Activated B cell treated with CpG ODN at 0.5 μM for 24 hours (primary cell): ENCODE measurements at places on chromosomes 1 and 21.
A peak's percentile ranks its signal among the peaks of the same experiment; 100 is the strongest.

DNA sequence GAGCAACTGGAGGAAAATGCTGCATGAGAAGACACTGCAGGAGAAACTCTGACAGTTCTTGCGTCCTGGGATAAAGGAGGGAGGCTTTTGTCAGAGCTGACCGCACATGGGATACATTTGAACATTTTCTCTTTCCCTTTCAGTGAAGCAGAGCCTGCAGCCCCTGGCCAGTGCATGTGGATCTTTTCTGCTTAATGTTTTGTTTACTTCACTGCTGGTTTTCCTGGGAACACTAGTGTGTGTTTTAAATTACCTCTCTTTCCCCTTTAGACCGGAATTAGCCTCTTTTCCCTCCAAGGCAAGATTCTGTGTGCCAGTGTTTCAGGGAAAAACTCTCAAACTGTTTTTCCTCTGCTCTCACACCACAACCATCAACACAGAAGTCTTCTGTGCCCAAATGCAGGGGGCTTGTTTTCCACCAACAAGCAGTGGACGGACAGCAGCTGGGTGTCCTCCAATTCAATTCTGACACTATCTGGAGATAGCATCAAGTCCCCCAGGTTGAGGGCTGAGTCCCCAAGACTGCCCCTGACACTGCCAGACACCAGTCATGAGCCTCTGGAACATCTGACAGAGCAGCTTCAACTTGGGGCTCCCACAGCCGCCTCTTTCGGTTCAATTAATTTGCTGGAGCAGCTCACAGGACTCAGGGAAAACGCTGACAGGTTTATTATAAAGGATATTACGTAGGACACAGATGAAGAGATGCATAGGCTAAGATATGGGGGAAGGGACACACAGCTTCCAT, 136.2 kb downstream of the RHOU start:
- no peak for DNase-seq

- DNase-seq: no peak
Observed at GRCh38 chr1:108719656-108720435, 7.1 kb downstream of the FNDC7 start.

DNA sequence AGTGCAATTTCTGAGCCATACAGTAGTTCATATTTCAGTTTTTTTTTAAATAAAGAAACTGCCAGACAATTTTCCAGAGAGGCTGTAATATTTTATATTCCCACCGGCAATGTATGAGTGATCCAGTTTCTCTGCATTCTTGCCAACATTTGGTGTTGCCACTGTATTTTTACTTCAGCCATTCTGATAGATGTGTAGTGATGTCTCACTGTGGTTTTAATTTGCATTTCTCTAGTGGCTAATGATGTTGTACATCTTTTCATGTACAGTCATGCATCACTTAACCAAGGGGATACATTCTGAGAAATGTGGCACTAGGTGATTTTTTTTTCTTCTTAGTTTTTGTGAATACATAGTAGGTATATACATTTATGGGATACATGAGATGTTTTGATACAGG, 99.6 kb downstream of the CENPF start:
- no peak for DNase-seq

- DNase-seq: peak; percentile 39
Observed at GRCh38 chr1:6260961-6261614, at the start of gene GPR153. Gene GPR153, minus strand, starts transcription at chr1:6261098. Its CDS starts 6,193 bp downstream, at chr1:6254905.

DNA sequence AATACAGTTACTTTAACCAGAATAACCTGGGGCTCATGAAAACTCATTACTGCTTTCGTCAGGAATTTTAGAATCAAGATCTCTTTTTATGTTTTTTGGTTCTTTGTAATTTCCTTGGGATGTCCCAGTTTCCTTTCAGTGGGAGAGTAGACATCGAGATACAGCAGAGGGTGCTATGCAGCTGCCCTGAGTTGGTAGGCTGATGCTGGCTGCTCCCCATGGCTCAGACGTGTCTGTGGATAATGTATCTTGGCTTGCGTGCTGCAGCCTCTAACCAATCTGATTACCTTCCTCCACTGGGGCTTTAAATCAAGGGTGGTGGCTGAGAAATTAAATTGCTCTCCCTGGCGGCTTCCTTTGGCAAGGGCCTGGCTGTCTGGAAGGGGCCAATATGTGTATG, 253.7 kb downstream of the CACNA1E start:
- DNase-seq: no peak

- DNase-seq: no peak
Observed at GRCh38 chr1:87812871-87813577, 484.3 kb downstream of the LMO4 start.

DNA sequence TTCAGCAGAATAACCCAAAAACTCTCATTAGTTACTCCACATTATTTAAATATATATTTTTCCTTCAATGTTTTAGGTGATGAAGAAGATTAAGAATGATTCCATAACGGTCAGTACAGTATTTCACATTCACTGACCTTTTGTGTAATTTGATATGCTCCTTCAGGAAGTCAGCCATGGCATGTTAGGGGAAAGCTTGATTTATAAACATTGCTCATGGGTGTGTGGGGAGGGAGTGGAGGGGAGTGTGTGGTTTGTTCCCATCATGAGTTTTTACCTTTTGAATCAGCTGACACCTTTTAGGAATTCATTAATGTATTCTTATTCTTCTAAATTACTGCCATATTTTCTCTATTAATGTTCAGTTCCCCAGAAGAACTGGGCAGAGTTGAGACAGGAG, 240.2 kb downstream of the ATG4C start:
- no peak for DNase-seq

GRCh38 chr1:237199026-237199425, 157.0 kb downstream of the RYR2 start:
- DNase-seq: no peak

DNA sequence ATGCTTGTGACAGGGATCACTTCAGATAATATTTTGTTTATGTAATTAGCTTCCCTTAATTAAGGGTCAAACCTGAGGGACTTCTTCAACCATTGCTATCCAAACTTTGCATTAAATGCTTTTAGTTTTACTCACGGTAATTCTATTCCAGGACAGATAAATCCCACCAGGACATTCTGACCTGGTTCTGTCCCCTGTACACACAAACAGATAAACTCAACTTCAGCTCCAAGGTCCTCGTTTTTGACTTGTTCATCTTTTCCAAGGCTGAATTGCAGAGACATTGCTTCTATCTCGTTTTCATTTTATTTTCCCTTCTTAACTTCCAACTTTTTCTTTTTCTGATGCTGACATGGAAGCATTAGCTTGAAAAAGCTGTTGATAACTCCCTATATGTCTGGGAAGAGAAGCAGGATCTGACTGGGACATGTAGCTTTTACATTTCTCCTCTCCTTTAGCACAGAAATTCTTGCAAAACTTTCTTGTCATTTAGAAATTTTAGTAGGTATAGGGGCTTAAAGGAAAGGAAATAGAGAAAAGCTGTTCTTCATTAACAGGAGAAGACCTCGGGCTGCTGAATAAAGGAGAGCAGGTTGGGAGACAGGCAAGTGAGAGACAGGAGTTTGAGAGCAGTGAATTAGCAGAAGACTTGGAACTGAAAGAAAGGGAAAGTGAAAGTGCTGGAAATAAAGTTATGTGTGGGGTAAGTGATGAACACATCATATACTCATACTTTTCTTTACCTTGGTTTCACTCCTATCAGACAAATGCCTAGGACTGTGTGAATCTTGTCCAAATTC, 231.7 kb upstream of the B3GALT2 start:
- no peak for DNase-seq

DNA sequence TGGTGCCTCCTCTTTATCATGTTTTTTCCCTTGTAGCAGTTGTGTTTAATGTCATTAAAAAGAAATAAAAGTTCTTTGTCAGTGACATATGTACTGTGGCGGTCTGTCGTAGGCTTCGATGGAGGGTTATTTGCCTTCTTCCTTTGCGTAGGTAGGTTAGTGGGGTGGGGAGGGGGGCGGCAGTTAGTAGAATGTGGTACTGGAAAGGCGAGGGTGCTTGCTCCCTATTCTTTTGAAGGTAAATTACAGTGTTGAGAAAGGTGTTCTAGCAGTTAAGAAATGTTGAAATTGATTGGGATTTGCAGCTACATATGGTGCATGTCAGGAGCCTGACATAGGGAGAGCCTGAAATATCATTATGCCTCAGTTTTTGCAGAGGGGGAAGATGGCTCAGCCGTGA, 11.9 kb downstream of the FNDC5 start:
- DNase-seq: no peak

DNA sequence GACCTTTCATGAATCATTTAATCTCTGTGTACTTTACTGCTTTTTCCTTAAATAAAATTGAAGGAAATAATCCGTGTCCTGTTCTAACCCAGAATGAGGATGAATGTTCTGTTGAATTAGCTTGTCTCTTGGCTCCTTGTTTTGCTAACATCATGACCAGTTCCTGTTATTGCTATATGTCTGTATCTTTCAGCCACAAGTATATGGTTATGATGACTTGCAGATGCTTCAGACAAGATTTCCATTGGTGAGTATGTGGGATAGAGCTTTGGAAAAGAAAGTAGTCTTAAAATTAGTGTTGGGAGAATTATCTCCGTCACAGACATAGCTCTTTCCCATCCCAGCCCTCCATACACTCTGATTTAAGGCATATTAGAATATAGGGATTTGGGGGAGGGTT, 13.6 kb upstream of the HAX1 start:
- DNase-seq: no peak

DNA sequence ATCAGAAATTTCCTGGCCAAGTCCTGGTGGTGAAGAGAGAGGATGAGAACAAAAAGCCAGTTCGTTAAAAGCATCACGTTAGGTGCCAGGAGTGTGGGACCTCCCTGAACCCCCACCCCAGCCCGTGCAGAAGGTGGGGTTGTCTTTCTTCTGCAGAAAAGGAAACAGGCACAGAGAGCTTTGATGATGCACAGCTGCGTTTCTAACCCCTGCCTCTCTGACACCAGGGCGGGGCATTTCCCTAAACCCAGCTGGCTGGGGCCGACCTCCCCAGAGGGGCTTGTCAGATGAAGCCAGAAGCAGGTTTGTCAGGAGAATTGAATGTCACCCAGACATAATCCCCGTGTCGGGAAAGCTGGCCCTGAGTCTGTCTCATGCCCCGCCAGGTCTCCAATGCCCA, 189.3 kb upstream of the EDN2 start:
- peak; percentile 44 for DNase-seq

GRCh38 chr1:115656461-115657077, 14.8 kb downstream of the VANGL1 start:
- DNase-seq: no peak

GRCh38 chr1:58031416-58031815, 515.1 kb downstream of the OMA1 start:
- no peak for DNase-seq

- DNase-seq: no peak
Observed at GRCh38 chr1:244964112-244964971, 100.0 kb upstream of the HNRNPU start.

- DNase-seq: no peak
Observed at GRCh38 chr1:245812278-245812677, 657.5 kb downstream of the KIF26B start.

- no peak for DNase-seq
Observed at GRCh38 chr1:104702731-104703130, 953.0 kb downstream of the AMY1C start.

DNA sequence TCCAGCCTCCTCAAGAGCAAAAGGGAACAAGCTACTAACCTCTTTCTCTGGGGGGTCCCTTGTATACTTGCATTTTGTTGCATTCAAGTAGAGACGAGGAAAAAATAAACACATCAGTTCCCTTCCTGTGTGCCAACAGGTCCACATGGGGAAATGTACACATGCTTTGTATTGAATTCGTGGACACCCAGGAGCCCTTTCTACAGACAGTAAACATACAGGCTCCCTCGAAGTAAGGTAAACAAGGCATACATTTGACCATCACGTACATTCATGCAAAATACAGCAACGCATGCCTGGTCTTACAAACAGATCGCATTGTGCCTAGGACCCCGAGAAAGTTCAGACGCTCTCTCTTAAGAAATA, 1.1 kb downstream of the KCND3 start:
- DNase-seq: no peak

DNA sequence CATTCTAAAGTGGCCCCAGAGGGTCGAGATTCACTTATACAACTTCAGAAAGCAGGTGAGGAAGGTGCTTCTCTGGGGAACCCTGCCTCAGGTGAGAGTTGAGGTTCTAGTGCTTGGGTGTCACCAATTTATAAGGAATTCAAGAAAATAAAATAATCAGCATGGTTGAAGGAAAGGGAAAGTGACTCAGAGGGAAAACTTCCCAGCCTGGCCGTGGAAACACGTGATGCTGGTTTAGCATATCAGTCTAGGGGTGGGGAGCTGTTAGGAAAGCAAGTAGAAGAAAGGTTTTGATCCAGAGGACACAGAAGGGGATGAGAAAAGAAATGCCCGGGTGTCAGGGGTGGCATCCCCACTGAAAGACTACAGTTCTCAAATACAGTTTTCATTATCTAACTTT, 37.7 kb upstream of the TMEM125 start:
- DNase-seq: no peak

DNA sequence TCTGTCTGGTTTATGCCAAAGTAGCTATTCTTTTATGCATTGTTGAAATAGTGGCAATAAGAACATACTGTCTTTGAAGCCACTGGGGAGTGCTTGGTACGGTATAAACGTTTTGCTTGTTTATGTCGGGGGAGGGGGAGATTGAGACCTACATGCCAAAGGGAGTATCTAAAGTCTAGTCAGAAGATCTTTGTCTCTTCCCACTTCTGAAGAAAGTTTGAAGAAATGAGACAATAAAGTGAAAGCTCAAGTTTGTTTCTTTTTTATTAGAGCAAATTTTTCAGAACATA, 6.8 kb downstream of the AKIRIN1 start:
- no peak for DNase-seq

DNA sequence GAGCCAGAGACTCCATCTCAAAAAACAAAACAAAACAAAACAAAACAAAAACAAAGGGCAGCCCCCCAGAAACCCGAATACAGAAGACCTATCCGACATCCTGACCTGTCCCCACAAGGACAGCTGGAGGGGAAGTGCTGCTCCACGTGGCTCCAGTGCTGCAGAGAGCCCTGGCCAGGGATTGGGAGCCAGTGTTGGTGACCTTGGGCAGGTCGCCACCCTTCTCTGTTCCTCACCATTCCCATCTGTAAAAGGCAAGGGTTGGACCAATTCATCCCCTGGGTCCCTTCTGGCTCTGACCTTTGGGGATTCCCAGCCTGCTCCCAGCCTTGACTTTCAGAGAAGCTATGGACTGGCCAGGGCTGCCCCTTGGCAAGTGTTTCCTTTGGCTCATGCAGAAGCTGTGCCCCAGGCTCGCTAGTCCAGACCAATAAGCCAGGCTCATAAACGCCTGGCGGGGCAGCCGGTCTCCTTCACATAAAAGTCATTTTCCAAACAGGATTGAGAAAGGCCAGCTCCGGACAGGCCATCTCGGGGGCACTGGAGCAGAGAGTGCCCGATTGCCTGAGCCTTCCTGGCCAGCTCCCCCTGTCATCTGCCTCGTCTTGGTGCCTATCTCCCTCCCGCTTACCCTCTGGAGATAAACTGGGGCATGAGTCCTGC, 20.0 kb upstream of the PADI1 start:
- DNase-seq: no peak

GRCh38 chr1:87044840-87045239, 130.4 kb downstream of the HS2ST1 start:
- no peak for DNase-seq

- DNase-seq: no peak
Observed at GRCh38 chr1:101188331-101188730, 48.5 kb upstream of the S1PR1 start.
